ENCODE measurements at places on chromosomes 3 and 15.

DNA sequence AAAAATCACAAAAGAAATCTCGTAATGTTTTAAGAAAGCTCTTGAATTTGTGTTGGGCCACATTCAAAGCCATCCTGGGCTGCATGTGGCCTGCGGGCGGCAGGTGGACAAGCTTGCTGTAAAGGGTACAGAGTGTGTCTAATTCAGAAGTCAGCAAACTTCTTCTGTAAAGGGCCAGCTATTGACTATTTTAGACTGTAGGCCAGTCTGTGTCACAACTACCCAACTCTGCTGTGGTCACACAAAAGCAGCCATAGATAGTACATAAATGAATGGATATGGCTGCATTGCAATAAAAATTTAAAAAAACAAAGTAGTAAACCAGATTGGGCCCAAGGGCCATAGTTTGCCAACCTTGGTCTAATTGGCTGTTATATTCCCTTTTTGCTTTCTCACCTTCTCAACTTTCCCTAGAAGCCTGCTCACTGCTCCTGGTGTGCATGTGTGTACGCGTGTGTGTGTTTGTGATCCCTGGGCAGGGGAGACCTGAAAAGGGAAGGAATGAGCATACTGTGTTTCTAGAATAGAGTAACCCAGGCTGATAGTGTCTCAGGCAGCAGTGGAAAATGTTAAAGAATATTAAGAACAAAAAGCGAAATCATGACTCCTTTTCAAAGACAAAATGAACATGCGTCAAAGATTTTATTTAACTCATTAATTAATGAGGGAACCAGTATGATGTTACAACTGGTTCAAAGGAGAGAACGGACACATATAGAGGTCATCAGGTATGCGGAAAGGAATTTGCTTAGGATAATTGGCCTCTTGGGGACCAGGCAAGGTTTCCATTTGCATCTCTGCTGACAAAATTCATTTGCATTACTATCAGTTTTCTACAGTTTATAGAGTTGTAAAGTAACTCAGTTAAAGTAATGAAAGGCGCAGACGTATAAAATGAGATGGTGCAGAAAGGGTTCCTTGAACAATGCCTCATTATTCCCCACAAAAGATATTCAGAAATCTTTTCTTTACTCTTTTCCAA, 248.0 kb downstream of the THSD4 start:
- no peak for DNase-seq

- no peak for DNase-seq
These were observed 306.6 kb upstream of the ARRDC4 start for GRCh38 chr15:97653896-97654295.

- no peak for DNase-seq
These were observed 21.4 kb upstream of the FSIP1 start for GRCh38 chr15:39804026-39804425.

GRCh38 chr3:23492057-23492456, 288.9 kb downstream of the UBE2E2 start:
- no peak for DNase-seq

DNA sequence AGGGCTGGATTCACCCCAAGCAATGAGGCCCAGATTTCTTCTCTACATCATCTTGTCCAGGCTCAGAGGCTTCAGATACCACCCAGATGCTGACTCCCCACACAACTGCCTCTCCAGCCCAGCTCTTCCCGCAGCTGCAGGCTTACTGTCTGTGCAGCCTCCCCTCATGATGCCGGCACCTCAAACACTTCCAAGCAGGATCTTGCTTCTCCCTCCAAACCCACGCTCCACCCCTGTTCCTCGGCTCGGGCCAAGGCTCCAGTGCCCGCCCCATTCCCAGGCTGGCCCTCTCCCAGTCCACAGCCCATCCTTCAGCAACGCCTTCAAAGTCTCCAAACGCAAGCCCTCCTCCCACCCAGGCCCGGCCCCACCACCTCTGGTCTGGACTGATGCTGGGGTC, 159.2 kb upstream of the LINGO1 start:
- no peak for DNase-seq

DNA sequence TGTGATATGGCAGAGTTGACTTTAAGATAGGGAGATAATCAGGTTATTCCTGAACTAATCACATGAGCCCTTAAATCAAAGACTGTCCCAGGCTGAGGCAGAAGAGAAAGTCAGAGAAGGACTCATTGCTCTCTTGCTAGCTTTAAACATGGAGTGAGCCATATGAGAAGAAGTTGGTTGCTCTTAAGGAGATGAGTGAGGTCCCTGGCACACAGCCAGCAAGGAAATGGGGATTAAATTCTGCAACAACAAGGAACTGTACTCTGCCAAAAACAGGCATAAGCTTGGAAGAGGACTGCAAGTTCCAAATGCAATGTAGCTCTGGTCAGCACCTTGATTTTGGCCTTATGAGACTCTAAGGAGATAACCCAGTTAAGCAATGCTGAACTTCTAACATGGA, 457.0 kb downstream of the PLOD2 start:
- DNase-seq = no peak

- DNase-seq = no peak
These were observed 7.9 kb downstream of the BTLA start for GRCh38 chr3:112491373-112491772.

GRCh38 chr3:146537603-146538002, 6.8 kb downstream of the PLSCR1 start:
- no peak for DNase-seq

DNA sequence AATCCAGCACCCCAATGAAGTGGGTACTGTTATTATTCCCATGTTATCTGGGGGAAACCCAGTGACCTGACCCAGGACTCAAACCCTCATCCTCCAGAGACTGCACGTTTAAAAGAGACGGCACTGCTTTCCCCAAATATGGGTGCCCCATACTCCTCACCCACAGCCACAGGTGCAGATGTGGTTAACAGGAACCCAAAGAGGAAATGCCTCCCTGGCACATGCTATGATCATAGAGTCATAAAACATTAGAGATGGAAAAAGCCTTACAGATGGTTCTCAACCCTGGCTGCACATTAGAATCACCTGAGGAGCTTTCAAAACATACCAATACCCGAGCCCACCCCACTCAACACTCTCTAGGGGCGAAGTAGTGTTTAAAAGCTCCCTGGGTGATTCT, 111.5 kb downstream of the SEMA5B start:
- DNase-seq = no peak

- DNase-seq = no peak
These were observed 372.8 kb upstream of the CBLB start for GRCh38 chr3:106241593-106241992.

DNA sequence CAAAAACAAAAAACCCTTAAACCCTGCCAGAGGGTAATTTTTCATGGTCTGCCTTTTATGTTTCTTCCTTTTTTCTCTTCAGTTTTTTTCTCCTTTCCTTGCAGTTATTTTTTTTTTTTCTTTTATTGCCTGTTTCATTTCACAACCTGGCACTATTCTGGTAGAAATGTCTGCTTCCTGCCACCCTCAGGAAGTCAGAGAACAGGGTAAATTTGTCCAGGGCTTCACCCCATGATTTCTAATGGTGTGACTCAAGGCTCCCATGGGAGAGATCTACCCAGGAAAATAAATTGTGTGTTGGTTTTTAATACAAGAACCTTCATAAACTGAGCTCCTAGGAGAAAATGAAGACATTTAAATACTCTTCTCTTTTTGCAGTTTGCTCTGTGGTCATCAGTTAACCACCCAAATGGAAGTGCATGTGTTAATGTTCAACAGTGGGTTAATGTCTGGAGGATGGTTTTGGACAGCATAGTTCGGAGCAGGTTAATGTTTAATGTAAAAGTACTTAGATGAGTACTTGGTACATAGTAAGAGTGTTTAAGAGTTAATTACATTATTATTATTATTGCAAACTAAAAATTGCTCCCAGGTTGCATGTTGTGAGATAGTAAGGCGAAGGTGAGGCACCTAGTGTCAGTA, 45.9 kb downstream of the CGNL1 start:
- DNase-seq = no peak

DNA sequence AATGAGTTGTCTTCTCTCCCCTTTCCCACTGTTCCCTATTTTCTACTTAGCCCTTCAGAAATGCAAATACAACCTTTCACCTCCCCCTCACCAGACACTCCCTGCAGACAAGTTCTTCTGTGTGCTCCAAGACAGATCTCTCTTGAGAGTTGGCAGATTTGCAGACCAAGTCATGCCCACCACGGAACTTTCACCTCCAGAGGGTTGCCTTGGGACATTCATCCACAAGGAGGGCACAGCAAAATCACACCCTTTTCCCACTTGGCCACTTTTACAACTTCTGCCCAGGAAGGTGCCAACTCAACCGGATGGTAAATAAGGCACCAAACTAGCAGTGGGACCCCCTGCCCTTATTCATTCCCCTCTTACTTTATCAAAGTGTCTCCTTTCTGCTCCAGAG, 53.5 kb downstream of the SLC30A4 start:
- no peak for DNase-seq

DNA sequence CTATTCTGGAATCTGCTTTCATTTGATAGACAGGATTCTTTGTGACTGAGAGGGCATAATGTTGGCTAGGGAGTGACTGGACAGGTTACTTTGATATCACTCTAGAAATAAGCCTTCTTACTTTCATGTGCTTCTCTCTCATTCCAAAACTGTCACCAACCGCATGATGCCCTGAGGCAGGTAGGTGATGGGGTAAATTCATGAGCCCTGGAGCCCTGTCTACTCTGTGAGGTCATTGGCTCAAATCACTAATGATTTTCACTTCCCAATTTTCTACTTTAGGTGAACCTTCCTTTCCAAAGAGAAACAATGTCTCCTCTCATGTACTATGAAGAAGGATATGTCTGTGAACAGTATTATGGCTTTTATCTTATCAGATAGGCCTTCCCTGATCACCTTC, 596.7 kb downstream of the TUSC7 start:
- DNase-seq = no peak

DNA sequence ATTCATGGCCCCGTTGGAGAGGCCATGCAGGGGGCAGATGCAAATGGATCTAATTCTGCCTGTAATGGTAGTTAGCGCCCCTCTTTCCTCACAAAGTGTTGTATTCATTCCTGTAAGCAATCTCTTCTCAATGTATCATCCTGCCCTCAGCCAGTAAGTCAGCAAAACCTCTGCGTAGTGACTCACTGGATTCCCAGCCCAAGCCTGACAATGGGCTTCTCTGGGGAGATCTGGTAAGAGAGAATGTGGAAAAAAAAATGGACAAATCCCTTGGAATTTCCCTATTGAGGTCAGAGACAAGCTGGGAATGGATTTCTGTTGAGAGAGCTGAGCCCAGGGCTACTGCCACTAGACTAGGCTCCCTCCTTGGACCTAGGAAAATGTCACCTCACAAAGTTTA, 25.4 kb downstream of the ADPGK start:
- DNase-seq = no peak

- DNase-seq = peak; percentile 77
These were observed 27.0 kb upstream of the SFMBT1 start for GRCh38 chr3:53072653-53073552.

GRCh38 chr3:52891615-52892081, 5.7 kb downstream of the STIMATE start:
- DNase-seq = no peak

DNA sequence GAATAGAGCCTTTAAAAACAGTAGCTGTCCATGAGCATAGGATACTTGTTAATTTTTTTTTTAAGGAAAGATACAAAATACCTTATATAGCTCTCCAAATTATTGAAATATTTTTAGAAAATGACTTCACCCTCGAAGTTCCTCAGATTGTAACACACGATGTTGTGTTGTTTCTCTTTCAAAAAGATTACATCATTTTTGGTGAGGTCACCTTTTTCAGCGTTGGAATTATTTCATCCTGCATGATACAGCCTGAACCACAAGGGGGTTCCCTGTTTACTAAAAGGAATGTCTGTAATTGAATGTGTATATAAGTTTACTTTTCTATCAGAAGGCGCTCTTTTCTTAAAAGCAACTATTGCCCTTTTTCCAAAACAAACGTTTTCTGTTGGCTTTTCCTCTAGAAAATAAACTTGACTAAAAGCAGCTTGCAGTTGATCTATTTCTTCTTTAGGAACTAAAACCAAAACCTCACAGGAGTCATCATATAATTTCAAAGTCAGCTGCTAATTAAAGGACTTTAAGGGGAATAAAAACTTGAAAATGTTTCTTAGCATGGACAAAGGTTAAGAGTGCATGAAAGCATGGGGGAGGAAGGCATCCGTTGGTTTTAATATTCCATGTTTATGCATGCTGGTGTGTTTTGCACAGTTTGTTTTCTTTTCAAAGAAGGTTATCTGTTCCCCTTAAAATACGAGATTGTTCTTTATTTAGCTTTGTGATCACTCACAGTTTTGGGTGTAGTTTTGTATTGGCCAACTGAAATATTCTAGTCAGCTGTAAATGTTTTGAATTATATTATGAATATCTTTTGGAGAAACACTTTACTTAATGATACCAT, 29.4 kb downstream of the LYSMD4 start:
- no peak for DNase-seq

DNA sequence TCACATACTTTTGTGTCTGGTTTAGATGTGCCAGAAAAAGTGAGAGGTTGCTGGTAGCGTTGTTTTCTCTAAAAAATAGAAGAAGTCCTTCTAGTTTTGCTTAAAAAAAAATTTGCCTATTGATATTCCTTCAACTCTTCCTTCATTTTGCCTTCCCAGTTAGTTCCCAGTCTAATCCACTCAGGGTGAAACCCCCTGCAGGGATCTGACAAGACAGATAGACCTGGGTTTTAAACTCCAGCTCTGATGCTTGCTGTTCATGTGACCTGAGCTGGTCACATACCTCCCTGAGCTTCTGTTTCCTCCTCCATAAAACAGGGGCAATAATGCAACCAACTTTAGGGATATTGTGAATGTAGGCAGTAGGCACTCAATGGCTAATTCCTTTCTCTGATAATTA, 18.6 kb upstream of the KCTD6 start:
- DNase-seq = no peak

GRCh38 chr3:11619946-11620652, 23.6 kb downstream of the VGLL4 start:
- no peak for DNase-seq

- no peak for DNase-seq
These were observed 194.9 kb downstream of the CHST2 start for GRCh38 chr3:143314251-143315093.

DNA sequence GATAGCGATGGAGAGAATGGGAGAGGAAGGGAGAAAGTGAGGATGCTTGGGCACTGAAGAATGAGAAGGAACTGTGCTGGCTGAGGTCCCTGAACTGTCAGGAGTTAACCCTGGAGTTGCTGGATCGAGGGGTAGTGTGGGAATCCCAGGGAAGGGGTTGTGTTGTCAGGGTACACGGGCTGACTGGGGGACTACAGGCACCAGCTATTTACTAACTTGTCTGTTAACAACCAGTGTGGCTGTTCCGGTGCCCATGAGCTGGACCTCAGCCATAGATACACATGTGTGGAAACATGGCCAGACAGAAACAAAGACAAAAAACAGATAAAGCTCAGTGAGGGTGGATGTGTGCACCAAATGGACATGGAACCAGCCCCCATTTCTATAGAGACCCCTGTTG, 55.1 kb downstream of the GASK1A start:
- DNase-seq = no peak

- DNase-seq = no peak
These were observed 571.7 kb downstream of the GRM7 start for GRCh38 chr3:7432610-7433009.

GRCh38 chr3:164779816-164780215, 298.5 kb downstream of the SI start:
- DNase-seq = no peak

- no peak for DNase-seq
These were observed 323.8 kb downstream of the GBE1 start for GRCh38 chr3:81437683-81438082.

Data from activated T-helper 9 cell treated with anti-CD3 and anti-CD28 coated beads, Interleukin-2, amount 50 U/mL, for 16 hours (primary cell).